ENCODE measurements at places on chromosomes 16 and 17. TPM values are rescaled to one million over a fixed set of nuclear protein-coding genes. Genes with fewer than 3 reads are reported as not detected.
A peak's percentile ranks its signal among the peaks of the same experiment; 100 is the strongest.

- DNase-seq = no peak
Observed at GRCh38 chr17:3669085-3669347, 404 bp downstream of the EMC6 start.

GRCh38 chr16:85569615-85570212 lies 43.4 kb upstream of the GSE1 start:
- peak; percentile 68 for DNase-seq

DNA sequence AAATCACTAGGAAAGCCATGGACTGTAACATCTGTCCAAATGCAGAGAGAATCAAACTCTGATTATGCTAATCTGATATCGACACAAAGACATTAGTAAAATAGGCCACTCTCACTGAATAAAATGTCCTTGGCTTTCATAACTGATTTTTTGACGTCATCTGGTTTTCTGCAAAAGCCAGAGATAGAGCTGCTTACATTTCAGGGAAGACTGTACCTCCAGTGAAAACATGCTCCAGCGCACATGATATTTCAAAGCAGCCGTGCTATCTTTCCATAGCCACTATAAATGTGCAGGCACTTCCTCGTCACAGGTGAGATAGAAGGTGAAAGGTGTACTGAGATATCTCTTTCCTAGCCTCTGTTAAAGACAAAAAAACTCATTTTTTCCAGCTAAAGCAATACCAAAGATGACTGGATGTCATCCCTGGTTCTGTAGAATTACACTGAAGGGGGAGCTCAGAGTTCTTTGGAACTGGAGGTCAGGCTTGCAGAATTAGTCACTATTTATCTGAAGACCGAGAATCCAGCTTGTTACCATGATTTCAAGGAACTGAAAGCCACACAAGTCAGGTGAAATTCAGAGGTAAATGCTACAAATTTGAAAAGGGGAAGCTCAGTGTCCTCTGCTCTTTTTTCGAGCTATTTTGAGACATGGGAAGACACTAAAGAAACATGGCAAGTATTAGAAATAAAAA lies 249.5 kb downstream of the CA10 start:
- no peak for DNase-seq

GRCh38 chr16:24988593-24989338 lies 26.4 kb downstream of the ARHGAP17 start:
- peak; percentile 81 for DNase-seq

GRCh38 chr17:78661093-78661770 lies 84.0 kb upstream of the DNAH17 start:
- DNase-seq = no peak

- no peak for DNase-seq
Observed at GRCh38 chr16:11744075-11744470, 1.4 kb upstream of the TXNDC11 start.

DNA sequence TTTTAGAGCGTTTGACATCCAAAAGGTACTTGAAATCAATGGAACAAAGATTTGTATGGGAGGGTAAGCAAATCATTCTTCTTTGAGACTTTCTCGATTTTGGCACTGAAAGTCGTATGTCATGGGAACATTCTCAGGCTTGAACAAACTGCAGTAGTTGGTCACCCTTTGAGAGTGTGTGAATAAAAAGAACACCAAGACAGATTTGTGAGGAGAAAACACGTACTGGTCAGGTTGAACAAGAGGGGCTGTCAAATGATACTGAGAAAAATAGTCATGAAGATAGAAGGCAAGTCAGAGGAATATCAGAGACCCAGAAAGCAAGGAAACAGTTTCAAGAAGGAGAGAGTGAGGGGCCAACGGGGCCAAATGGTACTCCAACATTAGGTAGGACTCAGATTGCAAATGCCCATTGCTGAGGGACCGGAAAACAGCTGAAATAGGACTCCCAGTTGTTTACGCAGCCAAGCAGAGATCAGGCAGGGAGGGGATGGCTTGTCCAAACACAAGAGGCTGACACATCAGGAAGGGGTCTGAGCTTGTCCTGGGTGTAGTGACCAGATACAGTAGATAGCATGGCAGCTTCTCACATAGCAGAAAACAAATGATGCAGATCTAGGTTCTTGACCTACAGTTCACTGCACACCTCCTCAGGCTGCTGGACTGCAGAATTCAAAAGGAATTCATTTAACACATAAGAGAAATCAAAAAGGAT lies 74.5 kb upstream of the MYOCD start:
- no peak for DNase-seq

- no peak for DNase-seq
Observed at GRCh38 chr16:68399456-68399855, 48.9 kb downstream of the SMPD3 start.

DNA sequence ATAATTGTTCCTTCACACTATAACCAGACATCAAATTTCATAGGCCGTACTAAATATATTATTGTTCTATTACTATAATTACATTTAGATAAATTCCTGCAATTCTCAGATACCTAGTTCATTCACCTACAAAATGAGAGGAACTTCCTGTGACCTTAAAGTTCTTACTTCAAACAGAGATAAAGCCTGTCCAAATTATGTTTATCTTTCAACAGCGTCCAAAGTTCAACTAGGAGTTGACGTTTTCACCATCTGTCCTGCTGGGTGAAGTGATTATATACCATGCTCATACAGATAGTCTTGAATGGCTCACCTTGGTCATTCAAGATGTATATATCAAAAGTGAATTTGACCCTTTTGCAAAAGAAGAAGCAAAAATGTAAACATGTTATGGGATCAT lies 440.6 kb downstream of the CDH8 start:
- no peak for DNase-seq

DNA sequence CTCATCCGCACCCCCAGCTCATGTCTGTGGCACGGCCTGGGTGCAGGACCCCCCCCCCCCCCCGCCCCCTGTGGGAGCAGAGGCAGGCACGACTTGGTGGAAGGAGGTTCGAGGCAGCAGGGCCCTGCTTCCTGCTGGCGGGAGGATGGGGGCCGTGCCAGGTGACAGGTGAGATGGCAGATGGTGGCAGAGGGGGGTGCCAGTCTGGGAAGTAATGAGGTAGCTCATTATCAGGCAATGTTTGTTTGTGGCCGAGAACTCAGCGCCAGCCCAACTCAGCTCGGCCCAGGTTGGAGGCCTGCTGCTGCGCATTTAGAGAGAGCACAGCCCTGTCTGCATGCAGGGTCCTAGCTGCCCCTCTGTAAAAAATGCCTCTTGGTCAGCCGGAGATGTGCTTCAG lies 40.1 kb upstream of the JPH3 start:
- no peak for DNase-seq

GRCh38 chr17:63753215-63753614 lies 11.6 kb upstream of the STRADA start:
- no peak for DNase-seq

GRCh38 chr17:70661342-70662222 lies 492.2 kb downstream of the KCNJ2 start:
- peak; percentile 35 for DNase-seq

DNA sequence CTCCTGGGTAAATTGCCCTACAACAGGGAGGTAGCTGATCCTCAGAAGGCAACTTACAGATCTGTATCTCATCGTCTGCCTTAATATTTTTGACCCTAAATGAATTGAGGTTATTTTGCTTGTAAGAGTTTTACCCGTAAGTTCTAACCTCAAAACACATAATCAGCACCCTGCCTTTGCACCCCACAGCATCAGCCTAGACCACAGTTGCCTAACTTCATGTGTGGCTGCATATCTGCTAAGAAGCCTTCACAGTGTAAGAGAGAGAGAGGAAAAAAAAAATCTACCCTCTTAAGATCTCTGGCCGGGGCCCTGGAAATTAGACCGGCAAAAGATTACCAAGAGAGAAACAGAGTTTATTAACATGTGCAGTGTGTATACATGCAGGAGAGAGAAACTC lies 76.9 kb downstream of the ARHGAP44 start:
- DNase-seq = no peak

The CBLN1 gene
- 0.32 TPM for total RNA-seq

The TNK1 gene
- total RNA-seq = 61.7 TPM

The DNAAF8 gene
- 0.55 TPM for total RNA-seq

The RNF222 gene
- not detected for total RNA-seq

The TNFRSF17 gene
- total RNA-seq = not detected

The FNDC8 gene
- total RNA-seq = not detected

Measured in transverse colon (tissue), 4 donors.